T follicular helper cell (primary cell): ENCODE measurements at places on chromosomes 1 and 21.

DNA sequence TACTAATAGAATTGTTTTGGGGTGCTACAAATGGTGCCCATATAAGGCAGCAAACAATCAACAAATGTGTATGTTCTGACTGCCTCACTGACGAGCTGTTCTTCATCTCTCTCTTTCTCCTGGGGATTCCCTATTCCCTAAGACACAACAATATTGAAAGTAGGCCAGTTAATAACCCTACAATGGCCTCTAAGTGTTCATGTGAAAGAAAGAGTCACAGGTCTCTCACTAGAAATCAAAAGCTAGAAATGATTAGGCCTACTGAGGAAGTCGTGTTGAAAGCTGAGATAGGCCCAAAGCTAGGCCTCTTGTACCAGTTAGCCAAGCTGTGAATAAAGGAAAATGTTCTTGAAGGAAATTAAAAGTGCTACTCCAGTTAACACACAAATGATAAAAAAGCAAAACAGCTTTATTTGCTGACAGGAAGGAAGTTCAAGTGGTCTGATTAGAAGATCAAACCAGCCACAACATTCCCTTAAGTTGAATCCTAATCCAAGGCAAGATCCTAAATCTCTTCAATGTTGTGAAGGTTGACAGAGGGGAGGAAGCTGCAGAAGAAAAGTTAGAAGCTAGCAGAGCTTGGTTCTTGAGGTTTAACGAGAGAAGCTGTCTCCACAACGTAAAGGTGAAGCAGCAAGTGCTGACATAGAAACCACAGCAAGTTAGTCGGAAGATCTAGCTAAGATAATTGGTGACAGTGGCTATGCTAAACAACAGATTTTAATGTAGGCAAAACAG, 26.3 kb downstream of the ATP2B4 start:
- DNase-seq, result no peak

DNA sequence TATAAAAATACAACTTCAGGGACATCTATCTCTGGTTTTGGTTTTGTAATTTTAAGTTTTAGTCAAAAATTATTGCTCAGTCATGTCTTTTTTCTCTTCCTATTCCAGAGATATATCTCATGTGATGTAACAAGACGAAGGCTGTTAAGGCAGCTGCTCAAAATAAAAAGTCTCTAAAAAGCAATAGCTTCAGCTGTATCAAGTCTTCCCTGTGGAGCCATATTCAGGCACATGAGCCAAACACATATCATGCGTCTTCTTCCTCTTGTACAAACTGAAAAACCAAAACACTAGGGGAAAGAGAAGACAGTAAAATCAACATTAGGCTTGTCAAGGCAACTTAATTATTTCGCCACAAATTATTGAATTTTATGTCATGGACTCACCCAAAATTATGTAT, 240.7 kb downstream of the NRIP1 start:
- no peak for DNase-seq

GRCh38 chr21:38267991-38268863, 11.4 kb downstream of the KCNJ15 start:
- no peak for DNase-seq

DNA sequence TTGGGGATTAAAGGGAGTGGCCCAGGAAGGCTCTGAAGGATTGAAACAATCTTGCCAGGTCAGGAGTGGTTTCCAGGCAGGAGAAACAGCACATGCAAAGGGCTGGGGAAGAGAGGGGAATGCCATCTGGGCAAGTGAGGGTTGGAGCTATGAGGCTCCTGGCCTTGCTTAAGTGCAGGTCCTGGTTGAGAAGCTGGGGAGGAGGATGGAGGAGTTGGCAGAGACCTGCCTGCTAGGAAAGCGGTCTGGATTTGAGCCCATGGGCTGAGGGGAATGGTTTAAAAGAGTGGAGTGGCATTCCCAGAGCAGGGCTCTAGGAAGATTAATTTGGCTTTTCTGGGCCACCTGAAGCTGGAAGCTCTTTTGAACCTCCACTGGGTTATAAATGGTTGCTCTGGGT, 9.2 kb downstream of the IGSF21 start:
- no peak for DNase-seq

DNA sequence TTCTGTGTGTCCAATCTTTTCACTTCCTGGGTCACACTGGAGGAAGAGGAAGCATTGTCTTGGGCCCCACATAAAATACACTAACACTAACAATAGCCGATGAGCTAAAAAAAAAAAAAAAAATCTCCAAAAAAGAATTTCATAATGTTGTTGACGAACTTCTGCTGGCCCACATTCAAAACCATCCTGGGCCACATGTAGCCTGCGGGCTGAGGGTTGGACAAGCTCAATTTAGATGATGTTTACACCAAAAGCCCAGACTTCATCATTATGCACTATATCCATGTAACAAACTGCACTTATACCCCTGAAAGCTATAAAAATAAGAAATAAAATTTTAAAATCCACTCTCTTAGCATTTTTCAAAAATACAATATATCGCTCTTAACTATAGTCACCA, 187.8 kb upstream of the PTBP2 start:
- no peak for DNase-seq

DNA sequence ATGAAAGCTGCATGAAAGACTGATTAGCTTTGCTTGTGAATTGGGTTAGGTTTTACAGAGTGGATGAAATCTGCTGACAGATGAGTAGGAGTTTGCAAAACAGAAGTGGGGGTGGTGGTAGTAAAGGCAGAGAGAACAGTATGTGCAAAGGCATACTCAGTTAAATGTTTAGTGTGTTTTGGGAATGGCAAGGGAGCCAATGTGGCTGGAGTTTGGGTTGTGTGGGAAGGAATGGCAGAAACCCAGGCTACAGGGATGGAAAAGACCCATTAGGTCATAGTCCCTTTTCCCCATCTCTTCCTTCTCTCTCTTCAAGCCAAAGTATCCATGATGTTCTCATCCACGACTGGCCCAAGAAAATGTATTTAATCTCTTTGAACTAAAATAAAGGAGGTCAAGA, 362.2 kb upstream of the LYPLAL1 start:
- no peak for DNase-seq

DNA sequence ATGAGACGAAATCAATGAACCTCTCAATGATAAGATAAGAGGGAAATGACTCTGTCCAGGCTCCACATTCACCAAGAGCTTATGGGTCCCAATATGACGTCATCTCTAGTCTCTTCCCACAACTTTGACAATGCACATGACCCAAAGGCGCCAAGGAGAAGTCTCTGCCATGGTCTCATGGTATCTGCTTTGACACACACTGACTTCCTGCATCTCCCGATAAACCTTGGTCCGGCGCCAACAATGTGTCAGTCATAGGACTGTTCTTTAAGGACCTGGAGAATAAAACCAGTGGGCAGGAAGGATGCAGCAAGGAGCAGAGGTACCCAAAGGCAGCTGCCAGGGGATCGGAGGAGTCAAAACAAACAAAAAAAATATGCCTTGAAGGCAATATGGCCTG, 46.9 kb upstream of the TMEM51 start:
- no peak for DNase-seq

DNA sequence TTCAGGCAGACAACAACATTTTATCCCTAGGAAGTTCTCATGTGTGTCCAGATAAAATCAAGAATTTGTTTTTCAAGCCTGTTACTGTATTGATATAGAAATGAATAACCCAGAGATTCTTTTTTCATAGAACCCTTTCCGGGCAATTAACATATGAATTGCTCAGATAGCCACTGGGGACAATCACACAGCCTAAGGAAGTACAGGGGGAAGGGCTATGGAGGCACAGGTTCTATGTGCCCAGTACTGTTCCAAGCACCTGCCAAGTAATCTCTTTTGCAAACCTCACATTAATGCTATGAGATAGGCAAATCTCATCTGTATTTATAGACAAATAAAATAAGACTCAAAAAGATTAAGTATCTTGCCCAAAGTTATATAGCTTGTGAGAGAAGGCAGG, 84.9 kb downstream of the NTNG1 start:
- no peak for DNase-seq

DNA sequence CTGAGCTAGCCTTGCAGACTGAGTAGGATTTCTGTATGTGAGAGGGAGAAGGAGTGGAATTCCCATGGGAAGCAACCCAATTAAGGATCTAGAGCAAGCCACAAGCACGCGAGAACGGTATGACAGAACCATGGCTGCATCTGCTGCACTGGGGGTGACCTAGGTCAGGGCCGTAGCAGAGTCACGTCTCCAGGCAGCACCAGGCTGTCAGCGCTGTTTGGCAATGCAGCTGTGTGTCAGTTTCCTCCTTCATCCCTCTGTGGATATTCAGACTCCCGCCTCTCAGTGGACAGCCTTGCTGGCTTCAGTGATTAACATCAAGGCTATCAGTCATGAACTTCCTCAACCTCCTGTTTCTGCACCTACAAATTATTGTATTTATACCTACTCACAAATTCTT, 118.1 kb upstream of the PPP2R5A start:
- DNase-seq, result no peak

DNA sequence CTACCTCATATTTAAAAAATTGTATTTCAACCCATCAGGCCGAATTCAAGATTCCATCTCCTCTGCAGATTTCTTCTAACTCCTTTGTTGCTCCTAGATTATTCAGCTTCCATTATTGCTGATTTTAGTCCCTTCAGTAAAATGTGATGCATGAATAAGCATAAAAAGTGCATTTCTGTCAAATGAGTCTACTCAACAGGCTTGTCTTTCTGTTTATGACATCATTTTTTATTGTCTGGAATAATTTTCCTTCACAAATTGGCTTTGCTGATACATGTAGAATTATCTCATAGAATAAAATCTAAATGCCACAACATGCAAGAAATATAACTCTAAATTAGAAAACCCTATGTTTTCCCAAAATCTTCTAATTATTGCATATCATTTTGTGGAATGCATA, 1.6 kb upstream of the OR2M5 start:
- no peak for DNase-seq

GRCh38 chr1:222021129-222021528, 279.2 kb upstream of the DUSP10 start:
- DNase-seq, result no peak

DNA sequence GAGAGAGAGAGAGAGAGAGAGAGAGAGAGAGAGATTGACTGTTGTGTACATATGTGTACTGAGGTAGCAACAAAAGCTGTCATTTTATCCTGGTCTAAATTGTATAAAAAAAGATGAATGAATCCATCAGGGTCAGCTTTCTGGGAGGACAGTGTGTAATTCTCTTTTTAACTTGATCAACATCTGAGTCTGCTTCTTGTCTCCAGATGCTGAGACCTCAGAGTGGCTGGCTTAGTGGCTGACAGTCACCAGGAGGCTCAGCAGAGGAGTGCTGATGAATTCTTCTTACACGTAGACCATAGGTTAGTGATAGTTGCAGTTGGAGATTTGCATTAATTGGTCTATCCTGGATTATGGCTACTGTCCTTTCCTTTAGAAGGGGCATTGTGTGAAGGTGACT, 28.5 kb upstream of the PLXNA2 start:
- no peak for DNase-seq

- no peak for DNase-seq
Observed at GRCh38 chr1:213687832-213688231, 299.9 kb upstream of the PROX1 start.

- DNase-seq, result no peak
Observed at GRCh38 chr1:232519186-232519585, 110.7 kb downstream of the SIPA1L2 start.

- no peak for DNase-seq
Observed at GRCh38 chr1:15245593-15246360, 1.2 kb upstream of the FHAD1 start.

DNA sequence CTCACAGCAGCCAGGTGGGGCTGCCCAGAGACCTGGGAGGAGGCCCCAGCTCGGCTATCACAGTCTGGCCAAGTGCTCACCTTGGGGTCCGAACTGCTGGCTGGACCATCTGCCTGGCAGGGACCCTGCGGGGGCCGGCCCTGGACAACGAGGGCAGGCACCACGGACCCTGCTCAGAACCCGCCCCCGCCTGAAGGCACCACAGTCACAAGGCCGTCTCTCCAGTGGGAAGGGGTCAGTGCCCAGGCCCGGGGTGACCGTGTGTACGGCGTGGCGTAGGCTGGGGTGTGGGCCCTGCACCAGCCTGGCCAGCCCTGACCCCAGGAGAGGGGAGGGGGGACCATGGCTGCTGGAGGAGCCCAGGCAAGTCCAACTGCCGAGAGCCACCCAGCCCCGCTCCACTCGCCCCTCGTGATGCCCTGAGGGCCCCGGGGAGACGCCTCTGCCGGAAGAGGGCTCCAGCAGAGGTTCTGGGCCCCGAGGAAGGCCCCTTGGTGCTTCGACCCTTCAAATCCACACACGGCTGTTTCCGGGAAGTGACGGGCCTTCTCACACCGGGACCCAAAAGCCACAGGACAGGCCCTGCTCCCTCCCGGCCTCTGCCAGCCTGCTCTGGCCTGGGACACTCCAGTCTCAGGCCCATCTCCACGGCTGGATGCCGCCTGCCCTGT, 11.2 kb upstream of the RNF223 start:
- no peak for DNase-seq

- no peak for DNase-seq
Observed at GRCh38 chr1:100699744-100700143, 19.8 kb upstream of the VCAM1 start.

GRCh38 chr21:44299085-44299457, 782 bp upstream of the PFKL start:
- no peak for DNase-seq

DNA sequence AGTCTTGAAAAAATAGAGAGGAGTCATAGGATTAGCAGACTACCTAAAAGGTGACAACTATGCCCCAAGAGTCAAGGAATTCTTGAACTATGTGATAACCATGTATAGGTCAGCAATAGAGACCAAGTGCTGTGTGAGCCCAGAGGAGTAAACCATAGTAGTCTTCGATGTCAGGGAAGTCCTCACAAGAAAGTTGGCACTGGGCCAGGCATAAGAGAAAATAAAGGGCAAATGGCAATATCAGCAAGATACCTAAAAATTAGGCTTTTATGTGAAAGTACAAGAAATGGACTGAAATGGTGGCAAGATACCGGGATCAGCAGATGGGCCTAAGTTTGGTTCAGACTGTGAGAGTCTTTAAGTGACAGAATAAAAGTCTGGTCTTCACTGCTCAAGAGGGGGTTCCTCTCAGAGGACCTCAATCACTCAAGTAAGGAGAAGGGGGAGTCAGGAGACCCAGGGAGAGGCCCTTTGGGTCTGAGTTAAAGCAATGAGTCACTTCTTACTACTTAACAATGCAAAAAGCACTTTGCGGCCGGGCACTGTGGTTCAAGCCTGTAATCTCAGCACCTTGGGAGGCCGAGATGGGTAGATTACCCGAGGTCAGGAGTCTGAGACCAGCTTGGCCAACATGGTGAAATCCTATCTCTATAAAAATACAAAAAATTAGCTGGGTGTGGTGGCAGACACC, 95.0 kb downstream of the TEX35 start:
- DNase-seq, result no peak

GRCh38 chr21:46214478-46215340, 13.9 kb downstream of the LSS start:
- no peak for DNase-seq

DNA sequence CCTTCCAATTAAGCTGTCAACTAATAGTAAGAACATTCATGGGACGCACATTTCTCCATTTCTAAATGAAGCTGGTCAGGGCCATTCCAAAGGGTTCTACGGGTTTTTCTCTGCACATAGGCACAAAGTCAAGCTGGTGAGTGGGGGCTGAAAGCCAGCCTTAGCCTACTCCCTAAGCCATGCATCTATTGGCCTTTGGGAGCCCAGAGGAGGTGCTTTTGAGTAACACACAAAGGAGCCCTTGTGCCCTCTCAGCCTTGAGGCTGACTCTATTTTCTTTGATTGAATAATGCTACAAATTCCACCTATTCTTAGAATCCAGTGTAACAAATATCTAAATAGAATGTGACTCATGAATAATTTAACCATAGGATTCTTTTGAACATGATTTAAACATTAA, 73.6 kb downstream of the RGS13 start:
- DNase-seq, result no peak
